ENCODE measurements at places on chromosomes 16 and 17. TPM values are rescaled to one million over a fixed set of nuclear protein-coding genes. Genes with fewer than 3 reads are reported as not detected.

The GRAPL gene
- 1.2 TPM for total RNA-seq

The GLIS2 gene
- total RNA-seq, result 0.95 TPM

The CIITA gene
- 2.3 TPM for total RNA-seq

The FAM171A2 gene
- total RNA-seq, result 0.10 TPM

The TEDC2 gene
- total RNA-seq, result not detected

The ARL17A gene
- total RNA-seq, result 9.4 TPM

The CCDC102A gene
- total RNA-seq, result 2.0 TPM

The TEX19 gene
- not detected for total RNA-seq

GRCh38 chr17:51402899-51403298, 142.6 kb downstream of the UTP18 start:
- no peaks in the 10 kb centered on the region for H3K27me3 ChIP-seq
- no peak overlapping the region for H3K27ac ChIP-seq
- no peaks in the 10 kb centered on the region for H3K4me1 ChIP-seq
- H3K36me3 ChIP-seq, result no peaks in the 10 kb centered on the region

DNA sequence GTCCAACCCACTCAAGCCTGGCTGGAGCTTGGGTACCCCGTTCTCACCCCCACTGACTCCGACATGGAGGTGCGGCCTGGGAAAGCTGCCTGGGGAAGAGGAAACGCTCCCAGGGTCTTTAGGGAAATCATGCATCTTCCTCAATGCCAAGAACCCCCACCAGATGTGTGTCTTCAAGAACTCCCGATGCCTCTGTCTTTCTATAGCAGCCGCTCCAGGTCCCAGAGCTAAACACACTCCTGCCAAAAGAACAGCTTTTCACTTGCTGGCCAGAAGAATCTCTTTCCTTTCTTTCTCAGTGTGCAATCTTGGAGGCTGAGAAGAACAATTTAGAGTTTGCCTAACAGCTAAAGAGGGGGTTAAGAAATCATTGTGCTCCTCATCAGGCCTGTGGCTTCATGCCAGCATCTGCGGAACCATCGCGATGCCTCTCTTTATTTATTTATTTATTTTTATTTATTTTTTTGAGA, 41.1 kb upstream of the MTSS2 start:
- DNase-seq, result no peak
- H3K4me3 ChIP-seq, result no peak overlapping the region
- H3K4me1 ChIP-seq, result peaks cover 49% of the 10 kb centered on the region
- H3K27me3 ChIP-seq, result no peaks in the 10 kb centered on the region

DNA sequence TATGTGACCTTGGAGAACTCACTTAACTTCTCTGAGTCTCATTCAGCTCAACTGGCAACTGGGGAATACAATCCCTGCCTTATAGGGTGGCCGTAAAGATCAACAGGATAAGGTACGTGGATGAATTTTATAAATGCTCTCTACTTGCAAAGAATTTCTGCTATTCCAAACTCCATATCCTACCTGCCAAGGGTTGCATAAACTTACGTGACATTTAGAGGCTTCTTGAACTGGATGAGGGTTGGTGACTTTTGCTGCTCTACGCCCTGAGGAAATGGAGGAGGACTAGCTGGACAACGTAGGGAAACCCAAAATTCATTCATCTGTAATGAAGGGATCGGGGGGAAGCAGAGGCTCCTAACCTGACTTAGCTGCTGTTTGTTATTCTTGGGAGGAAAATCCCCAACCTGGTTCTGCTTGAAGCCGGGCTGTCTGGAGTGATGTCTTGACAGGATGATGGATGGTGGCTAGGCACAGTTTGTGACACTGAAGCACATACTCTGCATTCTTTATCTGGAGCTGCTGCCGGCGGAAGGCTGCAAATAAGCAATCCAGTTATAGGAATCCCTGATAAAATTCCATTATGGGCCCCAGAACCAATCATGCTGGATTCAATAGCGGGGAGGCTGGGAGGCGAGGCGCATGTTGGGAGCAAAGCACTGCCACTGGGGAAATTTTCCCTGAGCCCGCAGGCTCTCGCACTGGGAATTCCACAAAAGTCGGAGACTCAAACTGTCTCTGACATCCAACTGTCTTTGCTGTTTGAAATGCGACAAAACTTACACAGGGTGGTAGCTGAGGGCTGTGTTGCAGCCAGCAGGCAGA, 94.7 kb upstream of the SDK2 start:
- peaks cover 34% of the 10 kb centered on the region for H3K27me3 ChIP-seq
- H3K4me3 ChIP-seq, result no peak overlapping the region
- no peaks in the 10 kb centered on the region for H3K36me3 ChIP-seq
- no peak overlapping the region for H3K27ac ChIP-seq
- no peak for DNase-seq

- H3K36me3 ChIP-seq, result no peaks in the 10 kb centered on the region
- H3K4me1 ChIP-seq, result no peaks in the 10 kb centered on the region
- no peak overlapping the region for H3K4me3 ChIP-seq
- peaks cover 41% of the 10 kb centered on the region for H3K27me3 ChIP-seq
- H3K27ac ChIP-seq, result no peak overlapping the region
Measured at GRCh38 chr16:87608400-87608985, 6.2 kb downstream of the JPH3 start.

DNA sequence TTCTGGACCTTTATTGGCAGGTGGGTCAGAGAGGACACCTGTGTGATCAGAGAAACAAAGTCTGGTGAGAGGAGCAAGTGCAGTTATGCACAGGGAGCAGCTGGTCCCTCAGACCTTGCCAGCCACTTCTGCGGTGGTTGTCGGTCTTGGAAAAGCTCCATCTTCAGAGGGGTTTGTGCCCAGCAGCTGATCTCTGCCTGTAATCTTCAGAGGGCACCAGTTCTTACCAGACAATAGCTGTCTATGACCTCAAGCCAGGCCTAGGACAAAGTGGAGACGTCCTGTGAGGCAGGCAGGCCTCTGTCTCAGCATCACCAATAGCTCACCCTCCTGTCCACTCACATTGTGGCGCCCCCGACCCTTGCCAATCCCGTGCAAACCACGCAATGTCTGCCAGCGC, 66.5 kb upstream of the TBX2 start:
- DNase-seq, result no peak
- H3K27me3 ChIP-seq, result no peaks in the 10 kb centered on the region
- no peak overlapping the region for H3K27ac ChIP-seq
- H3K36me3 ChIP-seq, result no peaks in the 10 kb centered on the region
- peaks cover 33% of the 10 kb centered on the region for H3K4me1 ChIP-seq

DNA sequence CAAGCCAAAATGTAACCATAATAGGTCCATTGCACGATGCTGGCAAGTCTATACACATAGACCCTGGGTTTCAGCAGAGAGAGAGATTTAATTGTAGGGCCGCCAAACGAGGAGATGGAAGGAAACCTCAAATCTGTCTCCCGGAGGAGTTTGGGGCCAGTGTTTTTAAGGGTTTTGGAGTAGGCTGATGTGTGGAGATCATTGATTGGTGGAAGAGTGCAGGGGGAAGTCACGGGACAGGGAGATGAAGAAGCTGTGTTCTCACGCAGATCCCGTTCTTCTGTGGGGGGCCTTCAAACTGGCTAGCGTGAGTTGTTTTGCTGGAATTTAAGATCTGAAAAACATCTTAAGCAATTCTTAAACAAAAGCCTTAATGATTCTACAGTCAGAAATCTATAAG, 84.8 kb downstream of the KATNIP start:
- H3K4me1 ChIP-seq, result no peaks in the 10 kb centered on the region
- no peaks in the 10 kb centered on the region for H3K36me3 ChIP-seq
- no peaks in the 10 kb centered on the region for H3K27me3 ChIP-seq

DNA sequence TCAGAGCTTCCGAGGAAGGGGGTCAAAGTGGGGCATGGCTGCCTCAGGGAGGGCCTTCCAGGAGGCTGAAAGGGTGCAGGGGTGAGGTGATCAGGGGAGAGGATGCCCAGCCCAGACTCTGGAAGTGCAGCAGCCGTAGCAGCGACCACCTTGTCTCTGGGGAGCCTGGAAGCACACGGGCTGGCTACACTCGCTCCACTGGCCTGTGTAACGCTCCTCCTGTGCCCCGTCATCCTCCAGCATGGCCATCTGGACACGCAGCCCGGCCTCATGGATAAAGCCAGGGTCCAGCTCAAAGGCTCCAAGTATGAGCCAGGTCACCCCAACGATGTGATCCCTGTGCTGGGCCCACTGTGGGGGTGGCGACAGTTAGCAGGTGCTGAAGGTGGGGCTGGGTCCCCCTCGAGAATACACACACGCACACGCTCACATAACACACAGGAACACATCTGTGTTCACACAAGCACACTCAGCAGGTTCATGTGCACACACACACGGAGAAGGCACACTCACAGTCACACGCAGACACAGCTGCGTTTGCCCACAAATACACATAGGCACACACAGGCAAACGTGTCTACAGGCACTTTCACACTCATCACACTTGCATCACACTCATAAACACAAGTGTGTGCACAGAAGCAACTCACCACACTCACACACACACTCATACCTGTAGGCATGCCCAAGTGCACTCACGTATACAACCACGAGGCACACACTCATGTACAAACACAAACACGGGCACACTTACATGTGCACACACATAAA, 19.3 kb downstream of the POLR3K start:
- no peak overlapping the region for H3K4me3 ChIP-seq
- no peak for DNase-seq
- no peaks in the 10 kb centered on the region for H3K27me3 ChIP-seq
- no peaks in the 10 kb centered on the region for H3K36me3 ChIP-seq
- no peaks in the 10 kb centered on the region for H3K4me1 ChIP-seq

DNA sequence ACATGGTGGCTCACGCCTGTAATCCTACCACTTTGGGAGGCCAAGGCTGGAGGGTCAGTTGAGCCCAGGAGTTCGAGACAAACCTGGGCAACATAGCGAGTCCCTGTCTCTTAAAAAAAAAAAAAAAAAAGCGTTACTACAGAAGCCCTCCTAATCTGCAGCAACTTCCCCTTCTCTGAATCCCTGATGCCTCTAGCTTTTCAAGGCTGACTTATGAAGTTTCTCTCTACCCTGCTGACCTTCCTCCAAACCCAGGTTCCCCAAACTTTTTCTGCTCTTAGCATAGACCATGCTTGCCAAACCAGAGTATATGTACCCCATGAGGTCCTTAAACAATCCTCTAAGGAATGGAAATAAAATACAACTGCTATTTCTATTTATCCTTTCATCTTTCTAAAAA, 16.4 kb downstream of the LYRM1 start:
- H3K36me3 ChIP-seq, result no peaks in the 10 kb centered on the region
- H3K4me1 ChIP-seq, result peaks cover 9% of the 10 kb centered on the region
- no peaks in the 10 kb centered on the region for H3K27me3 ChIP-seq
- H3K27ac ChIP-seq, result no peak overlapping the region
- DNase-seq, result no peak
- no peak overlapping the region for H3K4me3 ChIP-seq

GRCh38 chr16:88378401-88378800, 4.4 kb upstream of the ZNF469 start:
- no peaks in the 10 kb centered on the region for H3K4me1 ChIP-seq
- no peak for DNase-seq
- no peak overlapping the region for H3K4me3 ChIP-seq
- H3K27me3 ChIP-seq, result no peaks in the 10 kb centered on the region
- no peak overlapping the region for H3K27ac ChIP-seq

DNA sequence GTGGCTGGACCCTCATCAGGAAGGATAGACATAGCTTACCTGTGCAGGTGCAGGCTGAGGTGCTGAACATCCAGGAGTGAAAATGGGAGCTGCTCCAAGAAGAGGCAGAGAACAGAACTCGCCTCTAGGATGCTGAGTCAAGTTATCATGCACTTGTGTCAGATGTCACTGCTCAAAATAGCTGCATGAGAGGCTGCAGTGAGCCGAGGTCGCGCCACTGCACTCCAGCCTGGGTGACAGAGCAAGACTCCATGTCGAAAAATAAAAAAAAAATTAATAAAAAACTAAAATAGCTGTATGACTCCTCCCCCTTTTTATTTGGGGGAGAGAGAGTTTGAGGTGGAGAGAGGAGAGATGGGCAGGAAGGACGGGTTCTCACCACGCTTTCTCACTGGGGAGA, 148.8 kb downstream of the FOXL1 start:
- H3K4me3 ChIP-seq, result peak overlapping the region; percentile 1
- no peaks in the 10 kb centered on the region for H3K27me3 ChIP-seq
- peak overlapping the region; percentile 84 for H3K27ac ChIP-seq
- no peaks in the 10 kb centered on the region for H3K36me3 ChIP-seq
- peak; percentile 40 for DNase-seq
- H3K4me1 ChIP-seq, result peaks cover 13% of the 10 kb centered on the region

GRCh38 chr16:58366247-58367031, 25.8 kb upstream of the GINS3 start:
- no peaks in the 10 kb centered on the region for H3K36me3 ChIP-seq
- H3K27ac ChIP-seq, result no peak overlapping the region
- DNase-seq, result no peak
- no peaks in the 10 kb centered on the region for H3K4me1 ChIP-seq
- no peak overlapping the region for H3K4me3 ChIP-seq

- H3K4me3 ChIP-seq, result no peak overlapping the region
- no peaks in the 10 kb centered on the region for H3K27me3 ChIP-seq
- H3K36me3 ChIP-seq, result no peaks in the 10 kb centered on the region
- DNase-seq, result no peak
Measured at GRCh38 chr17:62101090-62101489, 36.0 kb upstream of the MED13 start.

DNA sequence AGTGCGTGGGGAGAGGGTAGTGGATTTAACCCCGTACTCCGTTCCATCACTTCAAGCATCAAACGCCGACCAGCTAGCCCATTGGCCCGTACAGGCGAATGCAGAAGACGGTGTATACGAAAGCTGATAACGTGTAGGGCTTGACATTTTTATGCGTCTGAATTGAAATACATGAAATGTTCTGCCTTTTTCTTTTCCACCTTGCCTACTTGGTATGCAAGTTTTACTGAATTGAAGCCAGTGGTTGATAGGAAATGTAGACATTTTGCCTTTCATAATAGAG, 834 bp upstream of the STAT3 start:
- no peaks in the 10 kb centered on the region for H3K27me3 ChIP-seq
- peaks cover 21% of the 10 kb centered on the region for H3K4me1 ChIP-seq
- DNase-seq, result no peak
- peak overlapping the region; percentile 98 for H3K27ac ChIP-seq
- H3K36me3 ChIP-seq, result no peaks in the 10 kb centered on the region
